D721Med (cell line): ENCODE measurements at places on chromosomes 7 and 10.

DNA sequence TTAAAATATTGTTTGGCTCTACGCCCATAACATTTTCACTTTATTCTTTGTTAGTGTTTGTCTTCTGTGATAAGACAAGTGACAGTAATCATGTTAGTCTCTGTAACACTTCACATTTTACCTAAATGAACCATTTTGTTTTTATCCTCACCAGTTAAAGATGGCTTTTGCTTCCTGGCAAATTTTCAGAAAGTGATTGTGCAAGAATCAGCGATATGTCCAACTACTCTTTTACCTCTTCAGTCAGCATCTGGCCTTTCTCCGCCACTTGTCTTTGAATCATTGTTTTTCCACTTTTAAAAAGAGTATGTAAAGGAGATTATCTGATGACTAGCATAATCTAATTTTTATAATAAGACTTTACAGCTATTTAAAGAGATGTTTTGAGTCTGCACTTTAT, 3.5 kb downstream of the DGKB start:
- no peak for DNase-seq

GRCh38 chr10:14949291-14949690, 4.6 kb downstream of the DCLRE1C start:
- DNase-seq = no peak

DNA sequence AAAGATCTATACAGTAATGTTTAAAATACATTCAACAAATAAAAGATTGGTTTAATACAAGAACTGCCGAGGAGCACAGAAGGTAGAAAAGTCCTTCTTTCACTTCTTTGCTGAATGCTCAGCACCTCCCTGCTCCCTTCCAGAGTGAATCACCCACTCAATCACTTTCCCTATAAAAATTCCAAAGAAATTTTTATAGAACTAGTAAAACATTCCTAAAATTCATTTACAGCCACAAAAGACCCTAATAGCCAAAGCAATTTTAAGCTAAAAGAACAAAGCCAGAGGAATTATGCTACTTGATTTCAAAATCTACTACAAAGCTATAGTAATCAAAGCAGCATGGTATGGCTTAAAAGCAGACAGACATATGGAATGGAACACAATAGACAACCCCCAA, 320.9 kb downstream of the PCLO start:
- no peak for DNase-seq

GRCh38 chr7:18866359-18867036, 250.9 kb downstream of the TWIST1 start:
- DNase-seq = no peak

DNA sequence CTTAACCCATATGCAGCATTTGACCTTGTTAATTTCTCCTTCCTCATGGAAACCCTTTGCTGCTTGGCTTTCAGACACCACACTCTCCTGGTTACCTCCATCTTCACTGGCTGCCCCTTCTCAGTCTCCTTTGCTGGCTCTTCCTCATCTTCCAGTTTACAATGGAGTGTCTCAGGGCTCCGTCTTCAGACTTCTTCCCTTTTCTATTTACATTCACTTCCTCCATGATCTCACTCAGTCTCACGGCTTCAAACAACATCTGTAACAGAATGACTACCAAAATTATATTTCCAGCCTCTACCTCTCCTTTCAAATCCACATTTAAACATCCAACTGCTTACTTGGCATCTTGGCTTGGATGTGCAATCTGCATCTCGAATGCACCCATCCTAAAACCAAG, 140.4 kb downstream of the DKK1 start:
- no peak for DNase-seq

DNA sequence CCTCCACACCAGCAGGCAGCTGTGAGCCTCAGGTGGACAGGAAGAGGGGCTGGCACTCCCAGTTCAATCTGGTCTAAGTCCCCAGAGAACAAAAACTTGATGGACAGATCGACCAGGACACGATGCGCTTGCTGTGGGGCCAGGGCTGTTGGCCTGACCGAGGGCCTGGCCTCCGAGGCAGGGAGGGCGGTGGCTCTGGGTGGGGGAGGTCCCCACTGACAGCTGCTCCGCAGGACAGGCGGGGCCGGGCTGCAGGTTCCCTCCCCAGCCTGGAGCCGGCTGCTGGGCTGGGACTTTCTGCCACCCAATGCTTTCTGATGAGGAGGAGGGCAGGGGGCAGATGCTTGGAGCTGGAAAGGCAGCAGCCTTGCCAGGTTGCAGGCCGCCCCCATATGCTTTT, 37.4 kb upstream of the ADGRA1 start:
- DNase-seq = no peak

DNA sequence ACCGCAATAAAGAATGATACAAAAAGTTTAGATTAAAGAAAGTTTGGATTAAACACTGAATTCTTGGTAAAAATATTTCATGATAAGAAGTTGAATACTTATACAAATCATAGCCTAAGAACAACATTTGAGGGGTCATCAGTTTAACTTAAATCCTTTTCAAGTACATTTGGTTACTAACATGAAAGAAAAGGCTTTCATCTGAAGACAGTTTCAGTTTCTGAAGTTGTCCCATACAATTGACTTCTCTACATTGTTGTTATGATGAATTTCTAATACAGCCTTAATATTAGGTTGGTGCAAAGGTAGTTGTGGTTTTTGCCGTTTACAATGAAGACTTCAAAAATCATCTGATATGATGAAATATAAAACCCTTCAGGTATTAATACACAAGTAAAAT, 317.5 kb upstream of the MAGI2 start:
- DNase-seq = no peak

DNA sequence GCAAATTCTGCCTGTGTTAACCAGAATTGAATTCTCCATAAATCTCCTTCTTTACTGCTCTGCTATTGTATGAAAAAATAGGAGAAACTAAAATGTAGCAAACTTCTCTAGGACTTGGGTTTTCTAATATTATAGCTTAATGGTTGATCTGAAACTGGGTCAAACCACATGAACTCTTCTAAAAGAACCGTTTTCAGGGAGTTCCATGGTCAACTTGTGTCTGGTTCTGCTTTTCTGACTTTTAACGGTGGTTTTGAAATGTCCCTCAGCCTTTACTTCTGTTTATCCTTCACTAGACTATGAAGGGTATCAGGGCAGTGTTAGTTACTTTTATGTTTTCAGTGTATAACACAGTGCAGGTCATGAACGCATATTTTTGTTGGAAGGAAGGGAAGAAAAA, 242.2 kb downstream of the TSPAN12 start:
- no peak for DNase-seq

DNA sequence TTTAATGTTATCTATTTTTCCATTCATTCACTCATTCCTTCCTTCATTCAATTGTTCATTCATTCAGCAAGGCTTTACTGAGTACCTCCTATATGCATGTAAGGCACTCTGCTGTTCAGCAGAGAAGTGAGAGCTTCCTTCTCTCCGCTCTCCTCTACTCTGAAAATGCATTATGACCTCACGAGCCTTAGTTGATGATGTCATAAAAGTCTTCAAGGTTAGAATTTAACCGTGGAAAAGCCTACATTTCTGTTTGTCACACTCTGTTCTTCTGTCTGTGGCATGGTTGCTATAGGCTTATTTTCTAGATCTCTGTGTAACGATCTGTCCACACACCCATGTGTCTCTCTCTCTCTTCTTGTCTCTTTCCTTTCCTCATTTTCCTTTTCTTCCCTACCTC, 17.1 kb downstream of the ODAD2 start:
- DNase-seq = no peak

DNA sequence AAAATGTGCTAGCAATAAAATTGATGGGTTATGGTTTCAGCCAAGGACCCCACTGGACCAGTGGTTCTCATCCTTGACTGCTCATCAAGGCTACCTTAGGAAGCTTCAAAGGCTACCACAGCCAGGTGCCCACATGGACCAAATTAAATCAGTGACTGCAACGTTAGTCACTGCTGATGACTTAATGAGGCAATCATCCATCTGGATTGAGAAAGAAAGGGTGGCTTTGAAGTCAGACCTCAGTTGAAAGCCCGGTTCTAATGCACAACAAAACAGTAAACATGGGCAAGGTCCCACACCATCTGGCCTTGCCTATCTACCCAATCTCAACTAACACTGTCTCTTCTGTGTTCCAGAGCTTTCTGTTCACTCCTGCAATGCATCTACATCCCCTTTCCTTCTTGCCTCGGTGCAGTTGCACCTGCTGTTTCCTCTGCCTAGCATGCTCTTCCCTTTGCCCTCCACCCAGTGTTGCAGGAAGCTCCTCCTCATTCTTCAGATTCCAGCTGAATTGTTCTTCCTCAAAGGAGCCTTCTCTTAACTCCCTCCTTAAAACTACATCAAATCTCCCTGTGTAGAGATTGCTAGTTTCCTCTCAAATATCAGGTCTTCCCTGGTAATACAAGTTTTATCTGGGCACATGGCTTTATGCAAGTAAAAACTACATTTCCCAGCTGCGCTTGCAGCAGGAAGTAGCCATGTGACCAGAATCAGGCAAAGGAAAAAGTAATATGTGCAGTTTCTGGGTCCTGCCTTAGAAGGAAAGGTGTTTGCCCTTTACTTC, 10.3 kb upstream of the KCNK18 start:
- DNase-seq = no peak

DNA sequence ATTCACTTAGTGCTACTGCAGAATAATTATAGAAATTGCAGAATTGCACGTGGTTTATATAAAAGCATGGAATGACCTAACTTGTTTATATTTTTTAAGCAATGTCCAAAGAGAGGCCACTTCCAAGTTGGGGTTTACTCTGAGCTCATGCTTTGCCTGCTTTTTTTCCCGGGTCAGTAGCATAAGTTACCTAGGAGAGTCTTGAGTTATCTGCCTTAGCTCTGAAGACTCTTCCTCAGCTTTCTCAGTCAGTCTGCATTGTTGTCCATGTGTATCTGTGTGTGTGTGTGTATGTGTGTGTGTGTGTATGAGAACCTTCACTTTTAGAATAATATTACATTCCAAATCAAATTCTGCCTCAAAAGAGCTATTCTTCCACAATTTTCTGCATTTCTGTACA, 239.5 kb upstream of the TCF7L2 start:
- DNase-seq = no peak

GRCh38 chr10:114398587-114399331, 5.5 kb downstream of the AFAP1L2 start:
- no peak for DNase-seq

DNA sequence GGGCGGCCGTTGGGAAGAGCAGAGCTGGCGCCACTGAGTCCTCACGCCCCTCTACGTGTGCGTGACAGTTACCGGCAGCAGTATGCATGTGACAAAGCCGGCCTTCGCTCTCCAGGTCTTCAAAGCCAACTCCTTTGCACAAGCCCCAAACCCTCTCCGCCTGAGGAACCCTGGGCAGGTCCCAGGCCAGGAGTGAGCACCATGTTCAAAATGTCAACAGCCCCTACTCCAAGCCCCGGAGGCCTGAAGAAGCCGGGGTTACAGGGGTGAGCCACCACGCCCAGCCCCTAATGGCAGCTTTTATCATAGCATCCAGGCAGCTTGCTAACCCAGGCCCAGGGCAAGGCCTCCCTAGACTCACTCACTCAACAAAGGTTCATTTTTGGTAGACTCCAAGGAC, 70.8 kb downstream of the OAT start:
- DNase-seq = no peak

DNA sequence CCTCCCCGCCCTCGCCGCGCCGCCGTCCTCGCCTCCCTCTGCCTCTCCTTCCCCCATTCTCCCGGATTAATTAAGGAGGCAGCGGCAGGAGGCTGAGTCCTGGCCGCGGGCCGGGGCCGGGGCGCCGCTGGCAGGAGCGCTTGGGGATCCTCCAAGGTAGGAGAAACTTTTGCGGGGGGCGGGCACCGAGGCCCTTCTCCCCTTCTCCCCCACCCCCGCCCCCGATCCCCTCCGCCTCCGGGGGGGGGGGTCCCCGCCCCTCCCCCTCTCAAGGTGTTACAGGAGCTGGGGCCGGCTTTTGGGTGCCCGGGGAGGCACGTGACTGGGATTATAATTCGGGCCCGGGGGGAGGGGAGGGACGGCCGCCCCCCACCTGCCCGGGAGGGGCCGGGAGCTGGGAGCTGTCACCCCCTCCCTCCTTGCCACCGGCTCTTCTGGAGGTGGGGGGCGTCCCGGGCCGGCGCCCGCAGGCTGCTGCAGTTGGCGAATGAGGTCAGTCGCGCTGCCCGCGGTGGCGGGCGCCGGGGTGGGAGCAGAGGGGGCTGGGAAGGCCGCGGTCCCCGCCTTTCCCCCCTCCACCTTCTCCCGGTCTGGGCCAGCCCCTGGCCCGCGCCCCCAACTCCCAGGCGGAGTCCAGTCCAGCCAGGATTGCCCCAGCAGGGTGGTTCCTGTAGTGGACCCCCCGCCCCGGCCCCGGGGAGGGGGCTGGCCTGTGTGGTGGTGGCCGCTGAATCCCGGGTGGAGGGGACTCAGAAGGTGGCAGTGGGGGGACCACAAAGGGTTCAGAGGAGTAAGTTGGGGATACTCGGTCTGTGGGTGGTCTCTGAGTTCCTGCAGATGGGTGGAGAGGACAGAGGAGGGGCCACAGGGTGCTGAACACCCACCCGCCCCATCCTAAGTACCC, 567 bp downstream of the GTF2IRD1 start:
- no peak for DNase-seq

DNA sequence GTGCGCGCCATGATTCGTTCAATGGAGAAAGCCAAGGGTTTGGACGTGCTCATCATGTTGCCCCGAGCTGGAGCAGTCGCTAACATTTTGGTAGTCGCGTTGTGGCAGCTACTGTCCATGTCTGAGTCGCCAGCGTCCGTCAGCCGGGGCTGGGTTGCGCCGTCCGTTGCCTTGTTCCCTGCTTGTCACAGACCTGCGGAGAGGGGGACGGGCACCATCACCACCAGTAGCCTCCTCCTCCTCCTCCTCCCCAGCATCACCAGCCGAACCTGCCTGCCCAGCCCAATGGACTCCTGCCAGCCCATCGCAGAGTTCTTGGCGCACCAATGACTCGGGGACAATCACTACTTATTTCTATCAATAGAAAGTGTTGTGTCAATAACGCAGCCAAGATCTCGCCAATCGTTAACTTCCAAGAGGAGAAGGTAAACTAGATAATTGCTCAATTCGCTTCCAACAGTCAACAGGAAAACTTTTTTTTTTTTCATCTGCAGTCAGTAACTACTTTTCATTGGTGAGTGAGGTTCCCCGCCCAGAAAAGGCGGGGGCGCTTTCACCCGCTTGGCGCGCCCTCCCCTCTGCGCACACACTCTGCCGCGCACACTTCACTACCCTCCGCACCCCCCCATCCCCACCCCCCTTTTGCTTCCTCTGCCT, at the start of gene FEZF1:
FEZF1 (minus strand) TSS at position 432 of the 657 bp plus-strand sequence; CDS start at position 119, 313 bp downstream.
- DNase-seq = no peak

DNA sequence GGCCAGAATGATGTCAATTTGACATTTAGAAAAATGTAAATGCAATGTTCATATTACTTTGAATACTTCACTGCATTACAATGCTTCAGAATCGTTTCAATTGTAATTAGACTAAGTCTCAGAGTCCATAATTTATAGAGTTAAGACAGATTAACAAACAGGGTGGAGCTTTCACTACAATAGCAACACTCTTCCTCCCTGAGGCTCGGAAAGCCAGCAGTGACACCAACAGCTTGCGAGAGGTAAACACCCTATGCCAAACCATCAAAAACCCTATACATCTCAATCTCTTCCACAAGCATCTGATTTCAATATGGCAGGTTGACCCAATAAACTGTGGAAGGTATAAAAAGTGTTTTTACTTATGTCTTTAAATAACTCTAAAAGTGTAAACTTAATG, 72.2 kb downstream of the DOCK4 start:
- no peak for DNase-seq

GRCh38 chr10:93911866-93912265, 18.1 kb downstream of the SLC35G1 start:
- no peak for DNase-seq
